ENCODE measurements at places on chromosomes 1 and 21.

DNA sequence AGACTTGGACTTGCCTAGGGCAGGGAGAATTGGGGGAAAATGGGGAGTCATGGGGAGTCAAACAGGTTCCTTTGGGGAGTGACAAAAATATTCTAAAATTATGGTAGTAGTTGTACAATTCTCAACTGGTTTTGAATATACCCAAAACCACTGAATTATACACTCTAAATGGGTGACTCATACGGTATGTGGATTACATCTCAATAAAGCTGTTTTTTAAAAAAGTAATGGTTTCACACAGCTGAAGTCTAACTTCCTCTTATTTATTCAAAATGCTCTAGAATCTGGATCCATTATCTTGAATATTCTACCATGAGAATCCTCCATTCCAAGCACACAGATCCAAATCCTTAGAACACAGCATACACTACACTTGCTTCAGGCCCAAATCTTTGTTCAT lies 11.1 kb downstream of the EIF4G3 start:
- DNase-seq: no peak

- DNase-seq: no peak
These were observed 37.1 kb downstream of the PRRX1 start for GRCh38 chr1:170700842-170701615.

DNA sequence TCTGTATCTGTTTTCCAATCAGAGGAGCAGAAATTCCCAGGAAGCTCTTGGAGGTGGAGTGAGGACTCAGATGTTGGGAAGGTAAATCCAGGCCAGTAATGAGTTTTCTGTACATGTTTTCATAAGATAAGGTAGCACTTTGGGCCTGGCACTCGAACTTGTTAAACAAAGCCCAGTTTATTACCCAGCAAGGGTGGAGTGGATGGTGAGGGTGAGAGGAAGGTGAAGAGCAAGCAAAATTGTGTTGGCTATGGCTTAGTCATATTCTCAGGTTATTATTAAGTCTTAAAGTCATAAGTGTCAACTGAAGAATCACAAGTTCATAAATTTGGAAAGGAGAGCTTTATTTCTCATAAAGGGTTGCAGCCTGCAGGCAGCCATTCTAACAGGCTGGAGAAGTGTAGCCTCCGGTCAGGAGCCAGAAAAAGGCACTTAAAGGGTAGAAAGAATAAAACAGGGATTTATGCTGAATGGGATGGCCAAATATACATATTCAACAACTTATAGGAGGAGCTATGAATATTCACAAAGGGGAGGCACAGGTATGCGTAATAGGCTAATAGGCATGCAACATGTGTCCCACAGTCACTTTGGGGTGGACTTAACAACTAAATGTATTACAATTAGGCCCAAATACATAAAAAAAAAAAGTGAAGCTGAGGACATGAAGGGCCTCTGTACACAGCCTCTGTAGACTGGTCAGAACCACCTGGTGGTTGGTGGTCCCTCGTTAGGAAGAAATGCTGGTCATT lies 523.9 kb downstream of the LMO4 start:
- DNase-seq: no peak

DNA sequence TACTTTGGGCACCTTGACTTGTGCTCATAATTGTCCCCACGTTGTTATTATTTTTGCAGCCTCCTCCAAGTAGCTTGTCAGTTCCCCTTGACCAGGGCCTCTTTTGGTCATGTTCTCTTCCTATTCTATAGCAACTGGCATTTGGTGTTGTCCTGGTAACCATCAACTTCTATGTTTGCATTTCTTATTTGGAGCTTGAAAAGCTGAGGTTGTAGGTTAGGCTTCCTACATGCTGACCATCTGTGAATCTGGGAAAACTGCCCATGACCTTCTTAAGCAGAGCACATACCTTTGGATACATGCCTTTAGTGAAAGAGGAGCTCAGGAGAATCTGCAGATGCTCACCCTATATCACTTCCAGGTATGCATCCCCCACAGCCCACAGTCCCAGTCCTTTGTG lies 160.8 kb downstream of the HHAT start:
- DNase-seq: no peak

DNA sequence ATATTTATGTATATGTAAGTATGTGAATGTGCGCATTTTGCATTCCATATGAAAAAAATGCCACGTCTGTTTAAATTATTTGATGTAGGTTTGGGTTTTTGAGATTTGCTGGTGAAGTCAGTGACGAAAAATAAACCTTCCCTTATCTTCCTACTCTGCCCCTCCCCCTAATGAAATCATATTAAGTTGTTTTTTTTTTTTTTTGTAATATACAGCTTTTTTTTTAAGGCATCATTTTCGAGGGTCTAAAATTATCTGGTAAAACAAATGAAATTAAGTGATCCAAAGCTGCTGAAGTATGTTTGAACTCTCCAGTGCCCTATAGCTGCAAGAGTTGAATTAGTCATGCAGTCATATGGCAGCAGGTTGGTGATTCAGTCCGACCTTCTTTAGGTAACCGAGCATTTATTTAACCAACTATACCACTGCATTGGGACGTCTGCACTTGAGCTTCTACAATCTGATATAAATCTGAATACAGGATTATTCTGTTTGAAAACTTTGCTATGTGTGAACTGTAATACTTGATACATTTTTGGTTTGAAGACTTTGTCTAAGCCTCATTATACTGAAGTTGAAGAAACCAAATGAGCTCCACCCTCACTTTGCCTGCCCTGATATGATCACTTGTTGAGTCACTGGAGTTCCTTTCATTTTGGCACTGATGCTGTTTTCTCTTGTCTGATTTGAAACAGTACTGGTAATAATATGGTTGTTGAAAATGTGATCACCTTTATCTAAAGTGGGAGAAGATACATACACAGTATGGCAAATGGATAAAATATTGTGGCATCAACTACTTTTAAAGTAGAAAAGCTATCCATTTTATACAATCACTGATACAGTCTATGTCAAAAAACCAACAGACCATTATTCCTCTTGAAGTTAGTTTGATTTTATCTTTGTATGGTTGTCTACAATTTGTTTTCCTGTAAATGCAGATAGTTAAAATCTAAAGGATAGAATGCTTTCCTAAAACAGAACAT lies 11.7 kb downstream of the PDIK1L start:
- DNase-seq: no peak

DNA sequence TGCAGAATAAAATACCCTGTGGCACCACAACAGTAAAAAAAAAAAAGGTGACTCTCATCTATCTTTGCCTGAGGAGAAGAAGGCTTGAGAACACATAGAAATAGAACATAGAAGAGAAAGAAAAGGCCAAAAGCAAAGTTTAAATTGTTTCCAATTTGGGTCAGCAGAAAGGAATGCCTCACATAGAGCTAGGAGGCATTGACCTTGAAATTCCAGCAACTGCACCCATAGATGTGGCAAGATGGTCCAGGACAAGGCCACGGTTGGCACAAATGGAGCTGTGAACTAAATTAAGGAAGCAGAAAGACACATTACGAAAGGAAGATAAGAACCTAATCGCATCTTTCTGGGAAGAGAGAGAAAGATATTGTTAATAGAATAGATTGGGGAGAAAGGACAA lies 588.3 kb downstream of the LMO4 start:
- no peak for DNase-seq

DNA sequence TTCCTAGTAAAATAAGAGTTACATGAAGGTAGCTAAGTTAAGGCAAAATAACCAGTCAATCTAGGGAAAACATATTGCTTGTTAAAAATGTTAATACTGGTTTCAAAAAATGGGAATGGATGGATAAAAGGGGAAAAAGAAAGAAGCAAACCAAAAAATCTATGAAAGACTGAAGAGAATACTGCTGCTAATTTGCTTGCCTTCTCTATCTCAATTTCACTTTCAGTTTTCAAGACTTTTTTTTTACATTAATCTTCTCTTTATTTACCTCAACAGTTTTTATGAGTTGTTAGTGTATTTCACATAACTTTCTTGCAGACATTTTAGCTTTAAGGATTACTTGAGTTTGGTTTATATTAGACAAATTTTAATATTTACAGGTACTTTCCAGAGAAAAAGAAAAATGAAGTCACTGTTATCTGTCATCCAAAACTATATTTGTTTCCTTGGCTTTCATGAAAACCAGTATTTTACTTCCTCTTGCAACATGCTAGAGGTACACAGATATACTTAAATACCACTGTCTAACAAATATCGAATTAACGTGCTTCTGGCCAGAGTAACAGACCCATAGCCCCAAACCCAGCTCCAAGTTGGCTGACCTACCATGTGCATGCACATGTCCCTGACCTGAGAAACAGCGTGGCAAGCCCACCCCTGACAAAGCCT lies 70.7 kb downstream of the COL24A1 start:
- no peak for DNase-seq

DNA sequence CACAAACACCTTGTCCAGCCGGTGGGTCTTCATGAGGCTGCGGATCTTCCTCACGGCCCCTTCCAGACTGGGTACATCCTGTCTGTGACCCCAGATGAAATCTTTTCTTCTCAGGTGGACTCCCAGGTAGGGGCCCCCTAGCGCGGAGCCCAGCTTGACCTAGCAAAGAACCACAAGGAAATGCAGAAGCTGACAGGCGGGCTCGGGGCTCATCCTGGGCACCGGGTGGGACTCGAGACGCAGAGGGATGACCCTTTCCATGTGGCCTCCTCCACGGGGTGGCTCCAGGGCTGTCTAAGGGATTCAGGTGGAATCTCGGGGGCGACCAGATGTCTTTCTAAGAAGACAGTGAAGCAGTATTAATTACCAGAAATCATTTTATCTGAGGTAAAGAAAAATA lies 17.8 kb downstream of the POFUT2 start:
- no peak for DNase-seq

- no peak for DNase-seq
These were observed 17.2 kb downstream of the NFYC start for GRCh38 chr1:40708750-40709099.

GRCh38 chr1:62084310-62084890 lies 110.2 kb upstream of the L1TD1 start:
- no peak for DNase-seq

DNA sequence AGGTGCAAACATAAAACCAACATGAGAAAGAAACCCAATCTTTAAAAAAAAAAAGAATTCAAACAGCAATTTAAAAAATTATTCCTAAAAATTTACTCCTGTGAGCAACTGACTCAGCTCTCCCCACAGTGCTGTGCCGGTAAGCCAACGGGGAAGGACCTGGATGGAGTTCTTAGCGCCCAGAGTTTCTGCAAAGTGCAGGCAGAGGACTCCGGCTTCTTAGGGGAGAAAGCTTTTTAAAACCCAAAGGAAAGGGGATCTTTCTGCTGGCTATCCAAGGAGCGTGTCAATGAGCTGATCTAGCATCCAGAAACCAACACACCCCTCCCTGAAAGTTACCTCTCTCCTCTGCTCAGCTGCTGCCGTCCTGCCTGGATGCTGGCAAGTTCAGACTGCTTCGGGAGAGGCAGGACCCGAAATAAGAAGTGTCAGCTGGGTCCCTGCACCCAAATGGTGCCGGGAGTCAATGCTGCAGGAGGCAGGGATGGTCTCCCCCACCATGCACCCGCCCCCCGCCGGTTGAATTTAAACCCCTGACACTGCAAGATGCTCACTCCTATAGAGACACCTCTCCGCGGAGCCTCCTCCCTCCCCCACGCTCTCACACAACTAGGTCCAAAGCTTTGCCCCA lies 32.2 kb upstream of the H6PD start:
- no peak for DNase-seq

- DNase-seq: no peak
These were observed 6.9 kb downstream of the TTC13 start for GRCh38 chr1:230971771-230972170.

- DNase-seq: no peak
These were observed 1.4 kb downstream of the MASP2 start for GRCh38 chr1:11045428-11046269.

DNA sequence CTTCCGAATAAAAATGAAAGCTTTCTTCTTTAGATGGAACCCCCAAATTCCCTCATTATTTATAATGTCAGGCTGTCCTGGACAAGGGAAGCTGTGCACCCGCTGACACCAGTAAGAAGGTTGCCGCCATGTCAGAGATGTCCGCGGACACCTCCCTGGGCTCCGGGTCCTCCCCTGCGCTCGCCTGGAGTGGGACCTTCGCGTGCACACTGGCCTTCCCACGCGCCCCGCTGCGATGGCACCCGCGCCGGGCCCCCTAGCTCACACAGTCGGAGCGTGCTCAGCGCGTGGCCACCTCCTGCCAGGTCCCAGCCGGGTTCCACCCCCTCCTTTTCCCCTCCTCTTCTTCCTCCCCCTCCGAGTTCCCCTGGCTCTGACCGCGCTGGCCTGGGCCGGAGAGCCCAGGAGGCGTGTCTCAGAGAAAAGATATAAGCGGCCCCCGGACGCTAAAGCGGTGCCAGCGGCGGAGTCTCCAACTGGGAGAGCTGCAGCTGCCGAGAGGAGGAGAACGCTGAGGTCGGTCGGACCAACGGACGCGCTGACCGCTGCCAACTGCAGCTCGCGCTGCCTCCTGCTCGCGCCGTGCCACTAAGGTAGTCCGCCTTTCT lies at the start of gene G0S2:
Gene G0S2 (plus strand): TSS at position 456 of the 608 bp plus-strand sequence. CDS start 273 bp downstream, outside the sequence.
- DNase-seq: no peak

GRCh38 chr1:145786271-145786670 lies 37.6 kb downstream of the RNF115 start:
- DNase-seq: no peak

DNA sequence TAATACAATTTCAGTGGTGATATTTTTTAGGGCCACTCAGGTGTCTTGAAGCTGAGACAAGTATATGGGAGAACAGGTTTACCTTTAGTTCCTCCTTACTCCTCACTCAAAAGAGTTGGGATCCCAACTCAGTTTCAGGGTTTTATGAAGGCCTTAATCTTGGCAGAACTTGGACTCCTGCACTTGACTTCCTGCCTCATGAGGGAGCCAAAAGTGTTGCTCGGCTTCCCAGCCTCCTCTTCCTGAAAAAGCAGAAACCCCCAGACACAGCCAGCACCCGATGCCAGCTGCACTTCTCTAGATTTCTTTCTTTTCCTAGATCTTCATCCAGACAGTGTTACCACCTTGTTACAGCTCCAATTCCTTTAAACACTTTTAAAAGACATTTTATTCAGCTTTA lies 70.8 kb upstream of the TMPRSS2 start:
- DNase-seq: no peak

DNA sequence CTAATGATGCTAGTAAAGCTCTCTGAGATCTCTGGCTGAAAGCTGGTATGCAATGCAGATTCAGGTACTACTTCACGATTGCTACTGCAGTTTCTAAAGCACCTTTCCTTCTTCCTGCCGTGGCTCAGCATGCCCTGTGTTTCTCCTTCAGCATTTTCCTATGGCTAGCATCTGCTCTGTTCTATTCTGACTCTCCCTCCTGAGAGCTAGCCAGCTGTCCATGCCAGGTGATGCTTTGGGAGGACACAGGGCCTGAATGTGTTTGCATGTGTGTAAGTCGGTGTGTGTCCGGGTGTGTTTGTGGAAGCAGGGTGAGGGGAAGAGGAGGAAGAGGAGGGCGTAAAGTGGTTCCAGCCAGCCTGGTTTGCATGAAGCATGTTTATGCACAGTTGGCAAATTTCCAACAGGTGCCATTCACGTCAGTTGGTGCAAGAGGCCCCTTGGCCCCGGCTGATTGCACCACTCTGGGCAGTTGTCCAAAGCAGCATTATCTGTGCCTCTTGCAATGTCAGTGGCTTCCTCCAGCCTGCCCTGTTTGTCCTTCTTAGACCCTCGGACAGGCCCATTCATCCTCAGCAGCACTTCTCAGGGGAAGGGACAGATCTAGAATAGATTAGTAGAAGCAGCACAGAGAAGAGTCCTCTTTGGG lies 433.3 kb downstream of the DISC1 start:
- no peak for DNase-seq

- DNase-seq: no peak
These were observed 65.3 kb downstream of the GATAD2B start for GRCh38 chr1:153857505-153857904.

- no peak for DNase-seq
These were observed 265.8 kb upstream of the ST6GALNAC5 start for GRCh38 chr1:76601465-76601864.
